ENCODE measurements at places on chromosomes 16 and 17. TPM values are rescaled to one million over a fixed set of nuclear protein-coding genes. Genes with fewer than 3 reads are reported as not detected.

The MYH8 gene
- 0.70 TPM for polyA plus RNA-seq

The TBC1D3K gene
- 1.1 TPM for polyA plus RNA-seq

The KRTAP3-1 gene
- not detected for polyA plus RNA-seq

The RNF222 gene
- polyA plus RNA-seq, result 0.07 TPM

The DNAH17 gene
- polyA plus RNA-seq, result 3.6 TPM

The RNF227 gene
- 4.5 TPM for polyA plus RNA-seq

The WFIKKN1 gene
- polyA plus RNA-seq, result 1.5 TPM

The PABPN1L gene
- polyA plus RNA-seq, result not detected

The ITGB4 gene
- 9.6 TPM for polyA plus RNA-seq

- no peak for DNase-seq
These were observed 1.3 kb downstream of the NLK start for GRCh38 chr17:28043741-28044140.

DNA sequence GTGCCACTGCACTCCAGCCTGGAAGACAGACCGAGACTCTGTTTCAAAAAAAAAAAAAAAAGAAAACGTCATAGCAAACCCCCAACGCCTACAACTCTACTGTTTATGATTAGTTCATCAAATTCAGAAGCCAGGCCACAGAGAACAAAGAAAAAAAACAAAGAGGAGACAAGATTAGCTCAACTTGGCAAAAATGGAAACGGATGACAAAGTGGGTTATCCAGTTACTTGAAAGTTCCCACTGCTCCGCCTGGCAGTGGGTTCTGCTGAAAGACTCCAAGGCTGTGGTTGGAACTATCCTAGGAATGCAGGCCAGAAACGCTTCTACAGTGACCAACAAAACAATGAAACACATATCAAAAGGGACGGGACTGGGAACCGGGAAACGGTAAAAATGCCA lies 53.1 kb downstream of the MRM3 start:
- no peak for DNase-seq

DNA sequence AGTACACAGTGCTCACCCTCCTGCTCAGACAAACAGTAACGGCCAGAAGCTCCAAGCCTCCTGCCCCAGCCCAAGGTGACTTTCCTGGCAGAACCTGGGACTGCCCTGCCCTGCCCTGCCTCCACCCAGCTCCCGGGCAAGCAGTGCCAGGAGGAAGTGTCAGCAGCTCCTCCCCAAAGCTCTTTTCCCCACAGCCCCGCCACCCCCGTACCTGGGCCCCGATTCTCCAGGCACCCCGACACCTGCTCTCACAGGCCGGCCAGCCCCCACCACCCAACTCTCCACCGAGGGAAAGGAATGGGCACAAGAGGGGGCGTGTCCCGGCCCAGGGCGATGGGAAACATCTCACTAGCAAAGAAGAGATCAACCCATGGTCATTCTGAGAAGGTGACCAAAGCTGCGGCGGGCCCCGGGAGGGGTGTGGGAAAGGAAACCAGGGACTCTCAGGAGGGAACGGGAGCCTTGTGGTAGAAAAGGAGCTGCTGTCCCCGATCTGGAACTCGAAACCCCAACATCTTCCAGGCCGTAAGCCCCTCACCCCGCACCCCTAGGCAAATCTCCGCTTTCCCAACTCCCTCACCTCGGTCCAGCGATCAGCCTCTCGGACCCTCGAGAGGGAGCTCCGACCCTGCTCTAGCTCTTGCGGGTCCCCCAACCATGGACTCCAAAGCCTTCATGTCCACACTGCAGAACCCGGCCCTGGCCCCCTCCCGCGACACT lies 1.2 kb downstream of the BCAR1 start:
- no peak for DNase-seq

GRCh38 chr17:71453876-71454422 lies 666.9 kb upstream of the SOX9 start:
- DNase-seq, result no peak

- DNase-seq, result no peak
These were observed 7.4 kb downstream of the GNAO1 start for GRCh38 chr16:56198755-56199114.

DNA sequence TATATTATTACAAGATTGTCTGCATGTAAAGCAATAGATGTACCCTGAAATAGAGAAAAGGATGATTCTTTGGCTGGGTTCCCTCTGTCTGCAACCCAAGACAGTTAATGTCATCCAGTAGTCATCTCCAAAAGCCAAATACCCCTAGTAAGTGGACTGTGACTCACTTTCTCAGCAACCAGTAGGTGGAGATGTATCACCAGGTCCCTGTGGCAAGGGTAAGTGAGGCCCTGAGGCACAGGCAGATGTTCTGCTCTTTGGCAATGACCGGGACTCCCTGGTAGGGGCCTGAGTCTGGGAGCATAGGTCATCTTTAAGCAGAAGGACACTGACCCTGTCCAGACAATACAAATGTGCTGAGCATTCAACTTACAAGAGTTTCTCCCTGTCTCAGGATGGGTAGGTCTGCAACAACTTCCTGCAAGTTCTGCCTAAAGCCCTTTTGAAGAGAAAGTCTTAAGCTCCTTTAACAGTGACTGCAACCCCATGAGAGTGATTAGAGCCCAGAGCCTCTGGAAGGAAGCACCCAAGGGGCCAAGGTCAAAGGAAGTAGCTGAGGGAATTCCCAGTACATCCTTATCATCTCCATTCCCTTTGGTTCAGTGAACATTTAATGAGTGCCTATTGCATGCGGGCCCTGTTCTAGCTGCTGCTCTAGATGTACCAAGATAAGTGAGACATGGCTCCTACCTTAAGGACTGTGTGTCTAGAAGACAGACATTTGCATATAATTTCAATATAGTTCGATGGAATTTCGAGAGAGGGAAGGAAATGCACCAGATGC lies 31.9 kb downstream of the PMP22 start:
- DNase-seq, result no peak

GRCh38 chr17:27879987-27880608 lies 13.1 kb downstream of the LYRM9 start:
- peak; percentile 73 for DNase-seq

GRCh38 chr16:47858333-47858982 lies 297.3 kb downstream of the ABCC12 start:
- DNase-seq, result no peak

GRCh38 chr17:27553019-27553511 lies 77.9 kb upstream of the LGALS9 start:
- DNase-seq, result no peak

DNA sequence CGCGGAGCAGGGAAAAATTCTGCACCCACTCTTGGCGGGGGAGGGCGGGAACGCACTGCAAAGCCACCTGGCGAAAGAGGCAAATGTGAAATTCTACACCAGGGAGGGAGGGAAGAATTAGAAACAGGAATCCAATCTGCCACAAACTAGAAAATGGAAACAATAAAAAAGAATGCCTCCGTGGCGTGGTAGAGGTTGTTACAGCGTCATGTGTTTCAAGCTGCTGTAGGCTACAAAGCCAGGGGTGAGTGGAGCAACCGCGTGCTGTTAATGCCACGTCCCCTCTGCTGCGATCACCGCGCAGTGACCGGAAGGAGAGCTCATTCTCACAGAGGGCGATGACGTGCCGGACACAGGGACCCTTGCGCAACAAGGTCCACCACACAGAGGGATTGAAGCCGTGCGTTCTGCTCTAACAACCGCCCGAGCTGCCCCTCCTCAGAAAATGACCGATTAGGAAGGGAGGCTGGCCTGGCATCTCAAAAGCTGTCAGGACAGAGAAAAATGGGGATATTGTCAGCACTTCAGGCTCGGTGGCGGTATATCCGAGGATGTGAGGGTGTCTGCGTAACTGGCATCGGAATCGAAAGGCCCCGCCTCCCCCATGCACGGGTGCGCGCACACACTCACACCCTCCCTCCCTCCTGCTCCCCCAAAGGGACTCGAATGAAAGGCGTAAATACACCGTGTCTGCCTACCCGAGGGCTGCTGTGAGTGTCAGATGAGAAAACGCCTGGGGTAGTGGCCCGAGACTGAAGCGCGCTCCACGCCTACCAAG lies 70.8 kb upstream of the TNRC6C start:
- DNase-seq, result peak; percentile 74

GRCh38 chr16:55292491-55292890 lies 31.5 kb upstream of the IRX6 start:
- DNase-seq, result no peak

DNA sequence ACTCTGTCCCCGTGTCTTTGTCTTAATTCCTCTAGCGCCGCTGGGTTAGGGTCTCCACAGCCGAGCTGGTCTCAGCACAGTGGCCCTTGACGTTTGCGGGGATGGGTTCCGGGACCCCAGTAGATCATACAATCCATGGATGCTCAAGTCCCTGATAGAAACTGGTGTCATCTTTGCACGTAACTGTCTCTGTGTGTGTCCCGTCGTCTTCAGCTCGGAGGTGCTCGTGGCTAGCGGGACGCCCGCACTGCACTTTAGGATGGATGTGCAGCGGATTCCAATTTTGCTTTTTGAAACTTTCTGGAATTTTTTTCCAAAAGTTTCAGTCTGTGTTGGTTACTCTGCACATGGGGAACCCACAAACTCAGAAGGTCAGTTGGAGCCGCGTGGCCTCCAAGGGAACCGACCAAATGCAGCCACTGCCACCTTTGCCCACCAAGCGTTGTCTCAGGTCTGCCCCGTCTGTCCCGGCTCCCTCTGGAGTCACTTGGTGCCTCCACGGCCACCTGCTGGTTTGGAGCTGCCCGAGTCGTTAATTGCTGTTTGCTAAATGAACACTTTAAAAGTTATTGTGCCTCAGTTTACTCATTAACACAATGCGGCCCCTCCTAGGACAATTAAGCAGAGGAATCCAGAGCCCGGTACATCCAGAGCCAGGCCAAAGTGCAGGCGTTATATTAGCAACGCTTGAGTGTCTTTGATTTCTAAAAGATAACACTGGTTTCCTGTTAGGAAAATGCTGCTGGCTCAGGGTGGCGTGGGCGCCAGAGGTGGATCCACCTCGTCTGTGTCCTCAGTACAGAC lies 5.3 kb upstream of the DPEP1 start:
- DNase-seq, result no peak

DNA sequence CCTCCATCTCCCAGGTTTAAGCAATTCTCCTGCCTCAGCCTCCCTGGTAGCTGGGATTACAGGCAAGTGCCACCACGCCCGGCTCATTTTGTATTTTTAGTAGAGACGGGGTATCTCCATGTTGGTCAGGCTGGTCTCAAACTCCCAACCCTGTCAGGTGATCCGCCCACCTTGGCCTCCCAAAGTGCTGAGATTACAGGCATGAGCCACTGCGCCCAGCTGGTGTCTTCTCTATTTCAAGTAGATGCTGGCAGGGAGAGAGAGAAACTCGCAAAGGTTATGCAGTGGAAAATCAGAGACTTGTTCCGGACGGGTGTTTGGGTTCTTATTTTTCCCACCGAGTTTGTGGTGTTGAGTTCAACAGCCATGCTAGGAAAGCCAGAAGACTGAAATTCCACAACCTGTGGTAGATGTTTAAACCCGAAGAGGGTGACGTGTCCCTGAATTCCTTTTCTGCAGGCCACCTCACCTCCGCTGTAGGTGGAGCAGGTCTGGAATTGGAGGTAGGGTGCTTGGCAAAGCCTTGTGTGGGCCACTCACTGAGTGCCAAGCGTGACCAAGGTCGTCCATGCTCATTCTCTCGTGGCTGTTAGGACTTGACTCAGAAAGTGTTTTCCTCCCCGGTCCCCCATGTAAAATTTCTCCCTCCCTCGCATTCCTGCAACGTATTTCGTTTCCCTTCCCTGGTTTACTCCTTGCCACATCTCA lies 7.3 kb upstream of the ZDHHC7 start:
- no peak for DNase-seq

- no peak for DNase-seq
These were observed 16.6 kb downstream of the TUBD1 start for GRCh38 chr17:59876107-59876506.

GRCh38 chr16:79182616-79183015 lies 417.9 kb downstream of the MAF start:
- no peak for DNase-seq

- peak; percentile 84 for DNase-seq
These were observed at the start of gene MIEN1 for GRCh38 chr17:39730095-39730921. Gene MIEN1, minus strand, starts transcription at chr17:39730532. Its CDS starts 37 bp downstream, at chr17:39730495.

DNA sequence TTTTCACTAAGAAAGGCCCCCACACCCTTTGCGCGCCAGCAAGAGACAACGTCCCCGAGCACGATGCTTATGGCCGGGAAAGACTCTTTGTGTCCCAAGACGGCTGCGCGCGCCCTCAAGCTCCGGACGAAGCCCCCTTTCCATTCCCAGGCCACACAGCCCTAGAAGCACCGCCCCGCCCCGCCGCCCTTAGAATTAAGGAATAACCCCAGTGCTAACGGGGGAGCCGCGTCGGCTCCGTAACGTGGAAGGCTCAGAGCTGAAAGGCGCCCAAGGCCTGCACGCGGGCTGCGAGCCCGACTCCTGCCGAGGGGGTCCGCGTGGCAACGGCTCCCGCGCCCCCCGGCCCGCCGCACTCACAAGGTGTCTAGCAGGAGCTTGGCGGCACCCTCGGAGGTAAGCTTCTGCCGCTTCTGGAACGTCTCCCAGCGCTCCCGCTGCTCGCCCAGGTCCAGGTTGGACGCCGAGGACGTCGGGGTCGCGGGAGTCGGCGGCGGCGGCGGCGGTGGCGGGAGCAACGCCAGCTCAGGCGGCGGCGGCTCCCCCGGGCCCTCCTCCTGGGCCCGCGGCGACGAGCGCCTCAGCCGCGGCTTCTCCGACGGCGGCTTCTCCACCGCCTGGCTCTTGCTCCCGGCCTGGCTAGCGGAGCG lies 477 bp downstream of the CENPV start:
- peak; percentile 27 for DNase-seq

GRCh38 chr17:78390241-78391050 lies 12.0 kb downstream of the PGS1 start:
- DNase-seq, result no peak

GRCh38 chr17:50056961-50057330 lies 1.0 kb downstream of the ITGA3 start:
- DNase-seq, result no peak

DNA sequence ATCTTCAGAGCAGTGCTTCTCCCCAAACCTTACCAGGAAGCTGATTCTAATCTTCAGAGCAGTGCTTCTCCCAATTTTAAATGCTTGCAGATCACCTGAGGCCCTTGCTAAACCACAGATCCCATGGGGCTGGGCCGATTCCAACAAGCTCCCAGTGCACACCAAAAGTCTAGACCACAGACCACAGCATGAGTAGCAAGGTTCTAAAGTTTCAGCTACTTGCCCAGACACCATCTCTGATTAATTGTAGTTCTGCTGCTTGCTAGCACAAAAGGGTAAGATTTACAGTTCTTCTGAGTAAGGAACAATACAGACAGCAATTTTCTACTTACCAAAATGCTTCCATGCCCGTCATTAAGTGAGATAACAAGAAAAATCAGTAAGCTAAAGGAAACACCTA lies 12.2 kb downstream of the CLEC3A start:
- no peak for DNase-seq

GRCh38 chr17:67902511-67903231 lies 77.4 kb downstream of the BPTF start:
- DNase-seq, result peak; percentile 10
